ENCODE measurements at places on chromosomes 5 and 9.

GRCh38 chr5:94028001-94028400 is 286.6 kb upstream of the POU5F2 start:
- no peak for DNase-seq

DNA sequence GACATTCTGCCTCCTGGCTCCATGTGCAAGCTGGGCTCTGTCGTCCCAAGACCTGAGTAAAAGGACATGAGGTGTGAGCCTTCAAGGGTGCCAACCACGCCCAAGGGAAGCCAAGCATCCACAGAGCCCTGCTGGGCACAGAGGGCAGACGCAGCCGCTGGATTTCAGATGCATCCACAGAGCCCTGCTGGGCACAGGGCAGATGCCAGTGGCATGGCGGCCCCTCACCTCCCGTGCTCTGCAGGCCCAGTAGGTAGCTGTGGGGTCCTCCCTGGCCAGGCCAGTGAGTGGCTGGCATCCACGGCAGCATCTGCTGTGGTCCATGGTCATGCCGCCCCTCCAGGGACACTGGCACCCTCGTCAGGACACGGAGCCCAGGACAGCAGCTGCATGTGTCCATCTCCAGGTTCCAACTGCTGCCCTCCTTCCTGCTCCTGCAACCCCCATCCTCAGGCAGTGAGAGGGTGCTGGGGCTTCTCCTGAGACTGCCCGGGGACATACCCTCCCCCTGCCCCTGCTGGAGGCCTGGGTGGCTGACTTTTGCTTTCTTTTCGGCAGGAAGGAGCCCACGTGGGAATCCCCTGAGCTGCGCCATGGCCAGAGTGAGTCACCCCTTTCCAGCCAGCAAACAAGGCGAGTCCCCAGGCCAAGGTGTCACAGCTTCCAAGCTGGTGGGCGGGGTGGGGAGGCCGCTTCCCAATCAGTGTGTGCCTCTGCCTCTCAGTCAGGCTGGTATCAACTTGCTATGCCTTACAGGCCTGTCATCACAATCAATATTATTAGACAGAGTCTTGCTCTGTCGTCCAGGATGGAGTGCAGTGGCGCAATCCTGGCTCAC is 4.0 kb upstream of the TRAF2 start:
- peak; percentile 87 for DNase-seq

- DNase-seq: peak; percentile 58
Observed at GRCh38 chr5:175444060-175444904, at the start of gene DRD1. Gene DRD1, minus strand, starts transcription at chr5:175444182. Its CDS starts 1,083 bp downstream, at chr5:175443099.

- no peak for DNase-seq
Observed at GRCh38 chr9:97860451-97861147, 7.6 kb downstream of the FOXE1 start.

DNA sequence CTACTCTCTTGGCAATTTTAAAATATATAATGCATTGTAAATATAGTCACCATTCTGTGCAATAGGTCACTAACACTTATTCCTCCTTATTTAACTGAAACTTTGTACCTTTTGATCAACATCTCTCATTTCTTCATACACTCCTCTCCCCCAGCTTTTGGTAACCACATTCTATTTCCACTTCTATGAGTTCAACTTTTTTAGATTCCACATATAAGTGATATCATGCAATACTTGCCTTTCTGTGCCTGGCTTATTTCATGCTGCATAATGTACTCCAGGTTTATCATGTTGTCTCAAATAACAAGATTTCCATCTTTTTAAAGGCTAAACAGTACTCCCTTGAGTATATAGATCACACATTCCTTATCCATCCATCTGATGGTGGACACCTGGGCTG is 188.8 kb downstream of the NXNL2 start:
- DNase-seq: no peak

GRCh38 chr5:132495667-132496190 is 5.2 kb upstream of the IRF1 start:
- DNase-seq: peak; percentile 80

DNA sequence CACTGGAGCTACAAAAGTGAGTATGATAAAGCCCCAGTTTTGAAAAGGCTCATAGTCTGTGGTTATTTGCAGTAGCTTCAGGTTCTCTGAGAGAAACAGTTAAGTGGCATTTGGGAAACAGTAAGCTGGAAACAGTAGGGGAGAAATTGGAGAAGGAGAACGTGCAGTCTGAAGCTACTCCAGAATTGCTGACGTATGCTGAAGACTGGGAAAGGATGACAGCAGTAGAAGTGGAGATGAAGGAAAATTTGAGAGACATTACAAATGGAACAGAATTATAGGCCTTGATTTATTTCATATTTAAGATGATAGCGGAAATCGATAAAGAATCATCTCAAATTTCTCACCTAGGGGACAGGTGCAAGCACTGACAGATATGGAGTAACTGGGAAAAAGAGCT is 248.8 kb downstream of the CAAP1 start:
- no peak for DNase-seq

DNA sequence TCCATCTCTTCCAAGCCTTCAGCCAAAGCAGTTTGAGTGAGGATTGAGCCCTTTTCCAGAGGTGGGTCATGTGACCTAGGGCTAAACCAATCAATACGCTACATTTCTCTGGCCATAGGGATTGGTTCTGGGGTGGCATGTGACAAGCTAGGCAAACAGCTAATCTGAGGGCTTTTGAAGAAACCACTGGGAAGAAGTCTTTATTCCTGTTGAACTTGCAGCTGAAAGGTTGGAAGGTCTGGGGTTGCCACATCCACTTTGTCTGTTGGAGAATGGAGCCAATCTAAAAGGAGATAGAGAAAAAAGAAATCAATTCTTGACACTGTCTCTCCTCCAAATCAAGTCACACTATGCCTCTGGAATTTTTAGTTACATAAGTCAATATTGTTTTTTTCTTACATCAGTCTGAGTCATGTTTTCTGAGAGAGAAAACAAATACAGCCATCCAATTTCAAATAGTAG is 637.8 kb upstream of the WWC1 start:
- peak; percentile 40 for DNase-seq

- no peak for DNase-seq
Observed at GRCh38 chr9:7910426-7911020, 110.9 kb upstream of the DMAC1 start.

- peak; percentile 83 for DNase-seq
Observed at GRCh38 chr9:18795947-18796671, 236.9 kb downstream of the SAXO1 start.

DNA sequence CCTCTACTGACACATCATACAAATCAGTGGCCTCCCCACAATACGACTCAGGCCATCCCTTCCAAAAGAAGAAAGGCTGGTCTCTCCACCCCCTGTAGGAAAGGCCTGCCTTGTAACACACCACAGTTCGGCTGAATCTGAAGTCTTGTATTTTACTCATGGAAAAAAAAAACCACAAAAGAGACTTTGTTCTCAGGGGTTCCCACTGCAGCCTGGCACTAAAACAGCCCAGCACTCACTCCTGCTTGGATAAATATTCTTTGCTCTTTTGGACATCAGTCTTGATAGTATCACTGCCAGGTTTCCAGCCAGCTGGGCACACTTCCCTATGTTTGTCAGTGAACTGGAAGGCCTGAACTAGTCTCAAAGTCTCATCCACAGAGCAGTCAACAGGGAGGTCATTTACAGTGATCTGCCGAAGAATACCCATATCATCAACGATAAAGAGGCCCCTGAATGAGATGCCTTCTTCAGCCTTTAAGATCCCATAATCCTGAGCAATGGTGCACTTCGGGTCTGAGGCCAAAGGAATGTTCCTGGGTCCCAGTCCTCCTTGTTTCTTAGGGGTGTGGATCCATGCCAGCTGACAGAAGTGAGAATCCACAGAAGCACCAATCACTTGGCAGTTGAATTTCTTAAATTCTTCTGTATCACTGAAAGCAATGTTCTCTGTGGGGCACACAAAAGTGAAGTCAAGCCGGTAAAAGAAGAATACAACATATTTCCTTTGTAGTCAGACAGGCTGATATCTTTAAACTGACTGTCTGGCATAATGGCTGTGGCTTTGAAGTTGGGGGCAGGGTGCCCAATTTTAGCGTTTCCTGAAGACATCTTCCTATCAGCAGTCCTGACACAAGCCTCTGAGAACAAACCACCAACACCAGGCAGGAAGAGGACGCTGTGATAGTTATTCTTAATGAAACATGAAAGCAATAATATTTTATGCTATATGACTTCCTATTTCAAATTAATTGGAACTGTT is 198.1 kb downstream of the LURAP1L start:
- no peak for DNase-seq

Measured in AG08395 (cell line).